Uterus (tissue), 4 donors: ENCODE measurements at places on chromosomes 1 and 21. TPM values are rescaled to one million over a fixed set of nuclear protein-coding genes. Genes with fewer than 3 reads are reported as not detected.

Gene SAMD13
- 0.77 TPM for total RNA-seq

Gene TTC3
- 167 TPM for total RNA-seq

Gene OR2T35
- not detected for total RNA-seq

Gene KLHDC9
- total RNA-seq: 12.1 TPM

Gene OR2L2
- total RNA-seq: not detected

GRCh38 chr21:41115851-41116250, 52.1 kb upstream of the BACE2 start:
- H3K36me3 ChIP-seq: no peaks in the 10 kb centered on the region
- H3K27ac ChIP-seq: no peak overlapping the region
- no peak overlapping the region for H3K4me3 ChIP-seq

- DNase-seq: no peak
- no peaks in the 10 kb centered on the region for H3K36me3 ChIP-seq
- H3K27ac ChIP-seq: no peak overlapping the region
- no peaks in the 10 kb centered on the region for H3K4me1 ChIP-seq
- no peaks in the 10 kb centered on the region for H3K27me3 ChIP-seq
These were observed 11.4 kb downstream of the UBASH3A start for GRCh38 chr21:42414928-42415769.
